ENCODE measurements at places on chromosomes 6 and 20.

GRCh38 chr6:25963426-25964123, 973 bp downstream of the TRIM38 start:
- DNase-seq: peak; percentile 78

DNA sequence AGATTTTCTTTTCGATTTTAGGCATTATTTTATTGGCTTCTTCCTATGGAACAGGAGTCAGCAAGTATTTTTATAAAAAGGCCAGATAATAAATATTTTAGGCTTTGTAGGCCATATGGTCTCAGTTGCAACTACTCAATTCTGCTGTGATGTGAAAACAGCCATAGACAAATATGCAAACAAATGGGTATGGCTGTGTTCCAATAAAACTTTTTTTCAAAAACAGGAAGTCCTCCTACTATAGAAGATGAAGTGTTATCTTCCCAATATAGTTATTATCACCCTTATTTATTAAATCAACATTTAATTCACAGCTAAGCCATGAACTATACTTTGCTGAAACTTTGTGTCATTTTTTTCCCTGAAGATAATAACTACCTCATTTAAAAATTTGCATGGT, 57.2 kb downstream of the CHD6 start:
- peak; percentile 48 for DNase-seq

GRCh38 chr6:37579444-37580067, 79.9 kb upstream of the CCDC167 start:
- no peak for DNase-seq

DNA sequence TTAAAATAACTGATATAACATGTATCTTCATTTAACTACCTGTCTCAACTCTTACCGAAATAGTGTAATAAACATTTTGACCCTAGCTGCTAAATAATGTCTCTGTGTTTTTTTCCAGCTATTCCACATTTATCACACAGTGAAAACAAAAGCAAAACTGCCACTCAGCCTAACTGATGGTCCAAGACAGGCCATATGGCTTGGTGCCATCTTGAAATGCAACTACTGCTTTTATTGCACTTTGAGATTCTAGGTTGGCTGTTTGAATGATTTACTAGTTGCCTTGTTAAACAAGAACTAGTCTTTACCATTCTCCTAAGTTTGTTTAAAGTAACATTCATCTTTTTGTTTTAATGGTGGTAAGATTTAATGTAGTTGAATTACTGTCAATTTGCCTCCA, 739.8 kb downstream of the TFAP2A start:
- DNase-seq: no peak
